ENCODE measurements at places on chromosomes 5 and 9.

DNA sequence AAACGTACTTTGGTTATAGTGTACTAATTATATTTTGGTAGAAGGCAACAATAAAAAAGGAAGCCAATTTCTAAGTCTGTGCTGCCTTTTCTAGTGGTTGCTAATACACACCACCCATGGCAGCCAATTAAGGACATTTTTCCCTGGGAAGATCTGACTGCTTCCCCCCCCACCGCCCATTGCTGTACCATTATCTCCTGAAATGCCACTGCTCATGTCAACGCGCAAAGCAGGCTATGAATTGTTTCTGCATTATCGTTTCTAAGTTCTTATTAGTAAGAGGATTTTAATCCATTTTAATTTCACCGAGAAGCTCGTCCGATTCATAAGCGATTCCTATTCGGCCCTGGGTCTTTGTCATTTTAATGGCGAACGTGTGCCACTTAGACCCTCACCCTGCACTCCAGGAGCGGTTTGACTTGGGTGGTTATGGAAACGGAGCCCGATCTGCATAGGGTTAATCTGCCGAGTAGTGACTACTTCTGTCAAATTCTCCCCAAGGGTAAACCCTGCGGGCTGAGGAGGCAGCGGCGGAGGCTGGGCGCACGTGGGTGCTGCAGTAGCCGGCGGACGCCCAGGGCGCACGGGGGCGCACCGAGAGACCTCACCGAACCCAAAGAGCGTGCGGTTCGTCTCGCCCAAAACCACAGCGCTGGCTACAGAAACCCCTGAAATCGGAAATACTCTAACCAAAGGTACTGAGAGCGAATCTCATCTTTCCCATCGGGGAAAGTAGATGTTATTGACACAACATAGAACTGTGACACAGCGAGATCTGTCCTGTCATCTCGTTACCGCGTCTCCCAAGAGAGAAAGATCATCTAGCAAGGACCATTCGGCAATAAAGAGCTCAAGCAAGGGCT lies 55.8 kb upstream of the SHC3 start:
- peak; percentile 13 for DNase-seq

DNA sequence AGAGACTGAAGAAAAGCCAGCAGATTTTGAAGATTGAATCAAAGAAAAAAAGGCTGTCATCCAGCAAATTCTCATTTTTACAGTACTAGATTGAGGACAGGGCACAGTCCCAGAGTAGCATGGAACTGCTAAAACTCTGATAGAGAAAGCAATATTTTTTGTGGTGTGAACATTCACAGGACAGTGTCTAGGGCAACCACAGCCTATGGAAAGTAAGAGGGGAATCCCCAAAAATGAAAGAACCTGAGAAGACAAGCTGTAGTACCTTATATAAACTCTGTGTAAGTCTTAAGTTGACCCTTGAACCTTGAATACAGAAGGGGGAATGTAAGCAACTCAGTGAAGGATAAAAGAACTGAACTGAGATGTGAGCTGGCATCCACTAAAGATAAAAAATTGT lies 540.3 kb downstream of the HINT1 start:
- DNase-seq: no peak

DNA sequence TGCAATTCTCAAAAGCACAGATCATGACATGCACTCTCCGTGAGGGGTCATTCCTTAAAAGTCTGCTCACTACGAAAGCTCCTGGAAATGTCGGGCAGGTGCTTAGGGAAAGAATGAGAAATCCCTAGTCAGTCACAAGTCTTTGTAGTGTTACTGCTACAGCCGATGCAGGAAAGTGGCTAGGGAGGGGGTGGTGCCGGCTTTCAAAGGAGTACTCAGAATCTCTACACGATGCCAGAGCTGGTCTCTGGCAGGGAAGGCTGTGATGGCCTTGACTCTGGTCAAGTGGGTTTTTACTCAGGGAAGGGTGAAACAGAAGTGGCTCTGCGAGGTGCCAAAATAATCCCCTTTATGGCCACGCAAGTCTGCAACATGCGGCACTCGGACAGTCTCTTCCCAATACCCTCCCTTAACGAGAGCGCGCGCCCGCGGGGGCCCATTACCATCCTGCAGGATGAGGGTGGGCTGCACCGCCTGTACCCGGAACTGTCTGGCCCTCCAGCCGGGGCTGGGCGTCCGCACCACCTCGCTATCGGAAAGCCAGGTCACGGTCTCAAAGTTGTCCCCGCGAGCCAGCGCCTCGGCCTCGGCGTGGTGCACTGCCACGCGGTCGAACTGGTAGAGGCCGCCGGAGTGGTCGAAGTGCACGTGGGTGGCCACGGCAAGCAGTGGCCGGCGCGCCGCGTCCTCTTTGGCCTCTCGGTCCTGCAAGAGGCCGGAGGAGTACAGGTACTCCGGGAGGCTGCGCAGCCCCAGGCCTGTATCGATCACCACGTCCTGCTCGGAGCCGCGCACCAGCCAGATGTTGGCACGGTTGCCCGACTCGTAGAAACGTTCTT lies 956 bp downstream of the MBLAC2 start:
- peak; percentile 18 for DNase-seq

DNA sequence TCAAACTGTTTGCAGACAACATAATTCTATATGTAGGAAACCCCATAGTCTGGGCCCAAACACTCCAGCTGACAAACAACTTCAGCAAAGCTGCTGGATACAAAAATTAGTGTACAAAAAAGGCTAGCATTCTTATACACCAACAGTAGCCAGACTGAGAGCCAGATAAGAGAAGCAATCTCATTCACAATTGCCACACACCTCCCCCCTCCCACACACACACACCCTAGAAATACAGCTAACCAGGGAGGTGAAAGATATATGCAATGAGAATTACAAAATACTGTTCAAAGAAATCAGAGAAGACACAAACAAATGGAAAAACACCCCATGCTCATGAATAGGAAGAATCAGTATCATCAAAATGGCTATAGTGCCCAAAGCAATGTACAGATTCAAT lies 9.0 kb downstream of the MTREX start:
- no peak for DNase-seq

DNA sequence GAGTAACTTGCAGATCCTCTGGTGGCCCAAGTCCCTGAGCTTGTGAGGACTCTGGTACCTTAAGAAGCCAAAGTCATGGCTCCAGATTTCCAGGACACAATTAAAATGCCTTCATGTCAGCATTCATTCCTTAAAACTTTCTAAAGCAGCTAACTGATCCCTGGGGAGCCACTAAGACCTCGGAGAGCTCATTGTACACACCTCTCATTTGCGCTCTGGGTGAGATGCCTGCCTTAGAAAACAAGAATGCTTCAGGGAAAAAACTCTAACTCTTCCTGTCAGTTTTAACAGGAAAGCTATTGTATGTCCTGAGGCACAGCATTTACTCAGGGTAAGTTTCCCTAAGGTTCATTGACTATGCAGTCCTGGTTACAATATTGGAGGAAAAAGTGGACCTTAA lies 285.0 kb downstream of the EFNA5 start:
- DNase-seq: no peak
